HFFc6 (cell line): ENCODE measurements at places on chromosomes 12 and 14. TPM values are rescaled to one million over a fixed set of nuclear protein-coding genes. Genes with fewer than 3 reads are reported as not detected.

ASB2 gene
- not detected in 3 replicates for total RNA-seq

LRP6 gene
- 29.6 to 33.4 TPM (median 30.6 TPM) in 3 replicates for total RNA-seq

TAS2R8 gene
- total RNA-seq = not detected in 3 replicates

WSCD2 gene
- not detected in 3 replicates for total RNA-seq

PPP4R4 gene
- total RNA-seq = 0.16 TPM in 1 of 3 replicates, not detected in the others

TTC5 gene
- total RNA-seq = 20.3 to 27.1 TPM (median 25.4 TPM) in 3 replicates

SOX5 gene
- not detected in 3 replicates for total RNA-seq

TAS2R9 gene
- total RNA-seq = not detected in 3 replicates

SAMD15 gene
- total RNA-seq = 1.4 to 1.7 TPM (median 1.6 TPM) in 3 replicates

LALBA gene
- total RNA-seq = not detected in 3 replicates

USP30 gene
- 9.2 to 11.7 TPM (median 11.1 TPM) in 3 replicates for total RNA-seq
